ENCODE measurements at places on chromosomes 16 and 17.

- no peak for DNase-seq
Observed at GRCh38 chr17:58831780-58832179, 76.1 kb downstream of the PPM1E start.

- no peak for DNase-seq
Observed at GRCh38 chr17:721540-721937, 6.9 kb upstream of the VPS53 start.

DNA sequence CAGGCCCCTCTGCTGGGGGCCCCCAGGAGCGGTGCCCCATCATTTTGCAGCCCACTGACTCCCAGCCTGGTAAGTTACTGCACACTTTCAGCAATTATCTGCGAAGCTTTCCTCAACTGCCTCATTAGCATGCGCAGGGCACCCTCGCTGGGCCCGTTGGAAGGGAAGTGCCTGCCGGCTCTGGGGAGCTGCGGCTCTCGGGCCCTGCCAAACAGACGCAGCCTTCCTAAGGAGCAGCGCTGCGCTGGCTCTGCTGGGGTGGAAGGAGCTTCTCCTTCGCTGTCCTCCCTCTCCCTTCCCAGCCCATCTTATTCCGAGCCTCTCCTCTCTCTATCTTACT lies 71.0 kb downstream of the RBBP6 start:
- peak; percentile 34 for DNase-seq

DNA sequence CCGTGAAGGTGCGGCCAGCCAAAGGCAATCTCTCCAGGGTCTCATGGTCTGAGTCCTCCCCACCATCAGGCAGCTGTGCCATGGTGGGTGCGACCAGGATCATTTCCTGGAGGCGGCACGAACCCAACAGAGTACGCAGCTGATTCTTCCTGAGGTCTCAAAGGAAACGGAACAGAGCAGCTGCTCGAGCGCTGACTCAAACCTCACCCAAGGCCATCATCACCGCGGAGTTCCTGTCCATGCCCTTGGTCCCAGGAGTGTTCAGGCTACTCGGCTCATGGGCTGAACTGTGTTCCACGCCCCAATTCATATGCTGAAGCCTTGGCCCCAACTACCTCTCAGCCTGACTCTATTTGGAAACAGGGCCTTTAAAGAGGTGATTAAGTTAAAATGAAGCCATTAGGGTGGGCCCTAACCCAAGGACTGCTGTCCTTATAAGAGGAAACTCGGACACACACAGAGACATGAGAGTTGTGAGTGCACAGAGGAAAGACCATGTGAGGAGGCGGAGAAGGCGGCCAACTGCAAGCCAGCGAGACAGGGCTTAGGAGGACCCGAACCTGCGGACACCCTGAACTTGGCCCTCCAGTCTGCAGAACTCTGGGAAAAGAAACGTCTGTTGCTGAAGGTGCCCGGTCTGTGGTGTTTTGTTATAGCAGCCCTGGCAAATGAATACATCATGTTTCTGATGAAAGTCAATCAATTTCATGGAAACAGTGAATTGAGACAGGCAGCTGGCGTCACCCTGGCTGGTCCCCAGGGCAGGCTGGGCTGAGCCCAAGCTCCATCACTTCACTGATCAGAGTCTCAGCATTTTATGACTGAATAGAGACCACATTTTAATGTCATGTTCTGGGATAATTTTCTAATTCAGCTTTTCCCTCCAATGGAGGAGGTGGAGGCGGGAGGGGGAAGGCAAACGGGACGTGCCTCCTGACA lies 13.7 kb downstream of the MXRA7 start:
- DNase-seq: no peak

GRCh38 chr17:29113334-29113733 lies 66.9 kb downstream of the MYO18A start:
- no peak for DNase-seq

DNA sequence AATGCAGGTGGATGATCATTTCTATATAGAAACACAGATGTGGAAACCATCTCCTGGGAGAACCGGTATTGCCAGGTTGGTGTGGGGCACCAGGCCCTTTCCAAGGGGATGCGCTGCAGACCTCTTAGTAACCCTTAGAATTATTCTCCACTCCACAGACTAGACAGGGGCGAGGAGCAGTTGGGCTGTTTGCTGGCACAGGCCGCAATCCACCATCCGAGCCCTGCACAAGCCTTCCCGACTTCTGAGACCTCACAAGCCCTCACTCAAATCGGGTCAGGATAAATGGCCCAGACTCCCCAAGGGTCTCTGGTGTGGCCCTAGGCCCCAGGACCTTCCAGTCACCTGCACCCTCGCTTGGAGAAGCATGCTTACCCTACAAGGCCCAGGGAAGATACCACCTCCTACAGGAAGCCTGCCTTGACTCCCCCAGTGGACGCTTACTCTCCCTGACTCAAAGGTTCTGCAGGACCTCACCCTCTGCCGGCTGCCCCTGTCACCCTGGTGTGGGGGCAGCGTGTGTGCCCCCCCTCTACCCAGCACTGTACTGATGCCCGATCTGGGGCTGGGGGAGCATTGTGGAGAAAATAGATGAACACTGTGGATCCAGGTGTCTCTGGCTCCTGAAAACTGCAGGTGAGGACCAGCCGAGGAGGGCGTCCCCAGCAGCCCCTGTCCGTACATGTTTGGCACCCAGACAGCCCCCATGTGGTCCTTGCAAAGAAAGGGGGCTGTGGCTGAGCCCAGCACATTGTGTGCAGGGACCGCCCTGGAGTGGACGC lies 49.8 kb upstream of the ACSF3 start:
- DNase-seq: peak; percentile 53

GRCh38 chr17:73932216-73932749 lies 271.2 kb upstream of the RPL38 start:
- DNase-seq: no peak

GRCh38 chr17:83144421-83145357 lies 65.3 kb downstream of the METRNL start:
- no peak for DNase-seq

DNA sequence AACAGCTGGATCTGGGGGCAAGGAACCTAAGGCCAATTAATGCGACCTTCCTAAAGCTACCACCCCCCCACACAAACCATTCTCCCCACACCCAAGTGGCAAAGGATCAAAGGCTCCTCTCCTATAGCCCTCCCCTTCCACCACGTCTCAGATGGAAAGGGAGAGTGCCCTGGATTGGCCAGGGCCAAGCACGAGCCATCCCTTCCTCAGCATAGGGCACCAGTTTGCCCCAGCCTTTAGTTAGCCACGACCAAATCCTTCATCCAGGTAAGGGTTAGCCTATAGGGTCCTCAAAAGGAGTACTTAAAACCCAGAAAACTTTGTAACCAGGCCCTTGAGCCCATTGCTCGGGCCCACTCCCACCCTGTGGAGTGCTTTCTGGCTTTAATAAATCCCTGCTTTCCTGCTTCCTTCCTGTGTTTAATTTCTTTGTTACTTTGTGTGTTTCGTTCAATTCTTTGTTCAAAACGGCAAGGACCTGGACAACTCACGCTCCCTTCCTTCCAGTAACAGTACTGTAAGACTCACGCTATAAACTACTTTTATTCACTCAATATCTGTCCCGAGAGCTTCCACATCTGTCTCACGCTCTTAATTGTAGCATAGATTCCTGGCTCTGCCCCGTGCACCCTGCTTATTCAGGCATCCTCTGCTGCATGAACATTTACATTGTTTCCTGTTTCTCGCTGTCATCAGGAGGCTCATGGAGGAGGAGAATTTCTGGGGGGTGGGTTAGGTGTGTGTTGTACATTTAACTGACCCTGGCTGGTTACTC lies 62.3 kb downstream of the TNFRSF13B start:
- DNase-seq: no peak

DNA sequence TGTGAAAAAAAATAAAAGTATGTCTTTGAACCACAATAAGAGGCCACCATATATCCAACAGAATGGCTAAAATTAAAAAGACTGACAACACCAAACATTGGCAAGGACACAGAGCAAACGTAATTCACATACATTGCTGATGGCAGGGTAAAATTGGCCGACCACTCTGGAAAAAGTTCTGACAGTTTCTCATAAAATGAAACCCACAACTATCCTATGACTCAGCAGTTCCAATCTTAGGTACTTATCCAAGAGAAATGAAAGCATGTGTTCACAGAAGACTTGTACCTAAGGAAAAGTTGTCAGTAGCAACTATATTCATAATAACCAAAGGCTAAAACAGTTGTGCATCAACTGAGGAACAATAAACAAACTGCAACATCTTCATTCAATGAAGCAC lies 357.3 kb upstream of the XYLT1 start:
- peak; percentile 10 for DNase-seq

- DNase-seq: no peak
Observed at GRCh38 chr17:45801421-45801820, 17.3 kb downstream of the CRHR1 start.

GRCh38 chr17:44106801-44107200 lies 16.6 kb downstream of the HDAC5 start:
- no peak for DNase-seq

- peak; percentile 87 for DNase-seq
Observed at GRCh38 chr17:3667366-3668278, 756 bp downstream of the TAX1BP3 start.

- no peak for DNase-seq
Observed at GRCh38 chr17:49316889-49317675, 45.0 kb downstream of the ZNF652 start.

DNA sequence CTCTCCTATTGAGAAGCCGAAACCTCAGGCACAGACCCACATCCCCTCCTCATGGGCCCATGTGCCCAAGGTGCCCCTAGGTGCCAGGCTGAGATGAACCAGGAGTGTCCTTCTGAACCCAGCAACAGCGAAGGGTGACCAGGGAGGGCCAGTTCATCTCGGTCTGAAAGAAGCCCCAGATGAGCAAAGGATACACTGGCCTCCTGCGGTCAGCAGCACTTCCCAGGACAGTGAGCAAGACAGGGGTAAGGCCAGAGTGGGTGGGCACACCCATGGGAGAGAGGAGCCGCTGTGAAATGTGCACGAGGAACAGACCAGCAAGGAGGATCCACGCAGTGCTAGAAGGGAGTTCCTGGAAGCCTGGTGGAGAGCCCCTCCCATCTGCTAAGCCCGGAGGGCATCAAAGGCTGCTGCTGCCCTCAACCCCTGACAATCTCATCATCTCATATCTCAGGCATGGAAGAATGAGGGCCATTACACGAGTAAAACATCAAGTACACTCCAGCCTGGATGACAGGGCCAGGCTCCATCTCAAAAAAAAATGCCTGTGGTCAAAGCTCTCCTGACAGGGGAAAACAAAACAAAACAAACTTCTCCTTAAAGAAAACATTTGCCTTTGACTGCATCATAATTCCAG lies 3.3 kb upstream of the HBZ start:
- DNase-seq: no peak

- DNase-seq: no peak
Observed at GRCh38 chr16:23145608-23146007, 3.6 kb downstream of the USP31 start.

GRCh38 chr16:2853531-2854073 lies 4.4 kb downstream of the PRSS22 start:
- DNase-seq: no peak

GRCh38 chr17:9221147-9221921 lies 200.0 kb downstream of the NTN1 start:
- DNase-seq: no peak

- DNase-seq: no peak
Observed at GRCh38 chr17:20266806-20267458, 200.4 kb downstream of the LGALS9B start.

DNA sequence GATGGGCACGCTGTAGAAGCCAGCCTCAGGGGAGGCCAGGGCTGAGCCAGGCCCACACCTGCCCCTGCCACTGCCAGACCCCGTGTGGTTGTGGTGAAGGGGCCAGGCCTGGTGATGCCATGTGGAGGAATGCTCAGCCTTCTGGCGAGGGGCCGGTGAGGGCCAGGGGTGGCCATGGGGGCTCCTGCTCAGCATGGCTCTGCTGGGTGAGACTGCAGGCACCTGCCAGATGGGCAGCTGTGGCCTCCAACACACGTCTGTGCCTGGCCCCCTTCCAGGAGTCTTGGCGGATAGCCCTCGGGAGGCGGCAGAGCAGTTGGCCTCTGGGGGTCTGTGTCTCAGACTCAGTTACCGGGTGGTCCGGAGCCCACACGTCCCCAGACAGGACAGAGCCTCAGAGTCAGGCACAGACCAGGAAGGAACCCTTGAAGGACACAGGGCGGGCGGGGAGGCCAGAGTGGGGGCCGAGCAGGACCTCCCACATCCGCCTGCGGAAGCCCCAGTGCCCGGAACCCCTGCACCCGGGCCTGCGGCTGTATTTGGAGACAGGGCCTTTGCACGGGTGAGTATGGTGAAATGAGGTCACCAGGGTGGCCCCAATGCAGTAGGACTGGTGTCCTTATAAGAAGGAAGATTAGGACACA lies 22.5 kb upstream of the CHMP6 start:
- no peak for DNase-seq

DNA sequence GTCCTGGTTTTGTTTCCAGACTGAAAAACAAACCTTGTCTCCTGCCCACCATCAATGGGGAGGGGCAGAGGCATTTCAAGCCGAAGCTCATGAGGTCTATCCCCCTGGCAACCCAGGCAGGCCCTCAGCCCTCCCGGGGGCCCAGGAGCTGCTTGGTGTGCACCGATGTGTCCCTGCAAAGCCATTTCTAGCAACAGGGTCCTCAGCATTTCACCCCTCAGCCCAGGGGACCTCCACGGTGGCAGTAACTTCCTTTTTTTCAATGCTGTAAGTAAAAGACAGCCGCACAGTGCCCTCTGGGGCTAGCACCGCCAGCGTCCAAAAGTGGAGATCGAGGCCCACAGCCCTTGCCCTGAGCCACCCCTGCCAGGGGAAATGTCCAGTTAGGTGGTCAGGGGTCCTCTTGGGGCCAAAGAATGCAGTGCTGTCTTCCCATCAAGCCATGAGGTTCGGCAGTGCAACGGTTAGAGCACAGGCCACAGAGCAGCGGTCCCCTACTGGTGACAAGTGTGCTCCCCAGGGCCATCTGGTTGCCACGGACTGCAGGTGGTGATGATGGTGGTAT lies 79.9 kb downstream of the LITAF start:
- no peak for DNase-seq

- DNase-seq: no peak
Observed at GRCh38 chr17:40824015-40824832, 1.8 kb upstream of the KRT10 start.

DNA sequence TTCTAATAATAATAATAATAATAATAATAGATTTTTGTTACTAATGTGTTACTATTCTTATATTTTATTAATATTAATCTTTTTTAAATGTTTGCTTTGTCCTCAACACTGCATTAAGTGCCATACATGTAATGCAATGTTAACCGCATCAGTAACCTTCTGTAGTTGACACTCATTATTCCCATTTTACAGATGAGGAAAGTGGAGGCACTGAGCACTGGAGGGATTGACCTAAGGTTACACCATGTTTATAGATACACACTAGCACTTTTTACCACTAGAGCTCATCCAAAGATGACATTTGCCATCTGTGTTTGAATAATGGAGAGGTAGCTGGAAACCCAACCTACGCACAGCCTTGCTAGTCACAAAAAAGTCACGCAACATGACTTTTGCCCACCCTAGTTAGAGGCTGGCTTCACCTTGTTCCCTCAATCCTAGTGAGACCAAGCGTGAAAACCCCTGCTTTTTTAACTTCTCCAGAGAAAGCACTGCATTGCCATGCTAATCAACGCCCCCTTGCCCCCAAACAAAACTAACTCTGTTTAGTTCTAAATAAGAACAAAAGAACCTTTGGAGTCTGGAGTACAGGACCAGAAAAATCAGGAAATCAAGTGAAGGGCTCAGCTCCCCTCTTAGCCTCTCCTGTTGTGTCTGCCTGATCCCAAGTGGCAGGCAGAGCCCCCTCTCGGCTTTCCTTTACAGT lies 2.3 kb downstream of the ARSG start:
- no peak for DNase-seq
